ENCODE measurements at places on chromosomes 6 and 20. TPM values are rescaled to one million over a fixed set of nuclear protein-coding genes. Genes with fewer than 3 reads are reported as not detected.

Gene MYBL2
- total RNA-seq = 6.4 TPM

Gene SCRT2
- total RNA-seq = not detected

Gene CRISP1
- total RNA-seq = not detected

Gene ENPP3
- 0.31 TPM for total RNA-seq

Gene SALL4
- total RNA-seq = 0.18 TPM

Gene PABPC1L
- total RNA-seq = 5.3 TPM

Gene TPD52L1
- total RNA-seq = 39.8 TPM

Gene TGM6
- total RNA-seq = not detected

Gene LCA5
- 5.3 TPM for total RNA-seq

Gene KIF6
- 1.1 TPM for total RNA-seq

DNA sequence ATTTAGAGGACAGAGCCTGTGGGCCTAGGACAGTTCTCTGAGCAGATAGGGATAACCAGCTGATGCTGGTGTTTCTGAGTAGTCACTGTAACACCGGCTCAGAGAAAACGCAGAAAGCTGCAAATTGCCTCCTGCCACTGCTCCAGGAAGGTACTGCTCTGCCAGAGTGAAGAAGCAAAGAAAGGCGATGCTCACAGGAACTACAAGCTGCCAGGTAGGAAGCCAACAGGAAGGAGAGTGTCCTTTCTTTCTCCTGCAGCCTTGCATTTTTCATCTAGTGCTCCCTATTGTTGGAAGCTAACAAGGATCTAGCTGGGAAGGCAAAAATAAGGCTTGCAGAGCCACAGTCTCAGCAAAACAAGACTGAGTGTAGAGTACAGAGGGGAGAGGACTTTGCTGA, 70.7 kb upstream of the RAB32 start:
- DNase-seq = no peak

GRCh38 chr6:35008858-35009257, 119.8 kb downstream of the ANKS1A start:
- no peak for DNase-seq

GRCh38 chr6:148146717-148147462, 195.7 kb upstream of the SASH1 start:
- DNase-seq = no peak

DNA sequence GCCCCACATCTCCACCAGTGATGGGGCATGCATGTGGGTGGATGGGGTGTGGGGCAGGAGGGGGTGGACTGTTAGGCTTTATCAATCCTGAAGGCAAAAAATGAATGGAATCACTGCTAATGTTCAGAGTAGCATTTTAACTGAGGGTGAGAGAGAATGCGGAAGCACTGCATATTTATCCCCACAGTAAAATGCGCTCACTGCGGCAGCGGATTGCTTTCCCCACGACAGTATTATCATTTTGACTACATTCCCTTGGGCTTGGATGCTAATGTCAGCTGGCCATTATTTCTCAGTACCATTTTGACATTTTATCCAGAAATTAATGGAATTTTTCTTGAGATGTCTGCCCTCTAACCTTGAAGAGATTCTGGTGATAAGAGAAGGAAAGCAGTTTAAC, 13.4 kb downstream of the ALDH8A1 start:
- no peak for DNase-seq

- DNase-seq = peak; percentile 75
Measured at GRCh38 chr20:40286975-40287531, 402.0 kb downstream of the MAFB start.

GRCh38 chr20:53652859-53653517, 59.3 kb upstream of the ZNF217 start:
- DNase-seq = peak; percentile 42

DNA sequence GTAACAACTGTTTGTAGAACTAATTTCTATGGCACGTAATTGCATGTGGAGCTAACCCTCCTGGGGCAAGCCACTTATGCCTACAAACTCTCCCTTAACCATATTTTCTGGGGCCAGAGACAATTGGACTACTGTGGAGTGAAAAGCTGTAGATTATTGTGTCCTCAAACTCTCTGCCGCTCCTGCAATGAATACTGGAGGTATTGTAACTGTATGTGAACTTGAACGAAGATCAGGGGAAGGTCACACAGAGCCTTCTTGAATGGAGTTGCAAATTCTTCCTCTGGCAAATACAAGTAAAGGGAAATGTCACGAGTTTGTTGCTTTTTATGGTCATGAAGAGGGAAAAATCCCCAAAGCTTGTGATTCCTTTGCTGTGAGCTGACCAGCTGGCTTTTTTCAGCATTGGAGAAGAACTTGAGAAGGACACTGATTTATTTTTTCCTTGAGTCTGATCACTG, 18.2 kb downstream of the AKAP12 start:
- DNase-seq = peak; percentile 94

DNA sequence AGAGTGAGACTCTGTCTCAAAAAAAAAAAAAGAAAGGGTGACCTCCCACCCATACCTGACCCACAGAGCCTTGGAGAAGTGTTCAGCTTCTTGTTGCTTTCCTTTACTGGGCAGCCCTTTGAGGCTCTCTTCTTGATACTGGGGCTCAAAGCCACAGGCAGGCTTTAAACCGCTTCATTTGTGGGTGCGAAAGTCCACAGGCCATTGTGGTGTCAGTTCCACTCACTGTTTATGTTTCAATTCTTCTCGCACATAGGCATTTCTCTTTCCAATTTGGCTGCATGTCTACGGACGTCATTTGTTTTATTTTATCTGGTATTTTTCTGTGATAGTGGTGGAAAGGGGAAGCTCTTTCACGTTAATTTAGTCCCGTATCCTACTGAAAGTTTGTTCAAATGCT, 34.6 kb downstream of the PPARD start:
- no peak for DNase-seq

- DNase-seq = no peak
Measured at GRCh38 chr6:21935561-21936028, 342.0 kb downstream of the SOX4 start.

GRCh38 chr6:105209950-105210706, 30.3 kb upstream of the POPDC3 start:
- no peak for DNase-seq

DNA sequence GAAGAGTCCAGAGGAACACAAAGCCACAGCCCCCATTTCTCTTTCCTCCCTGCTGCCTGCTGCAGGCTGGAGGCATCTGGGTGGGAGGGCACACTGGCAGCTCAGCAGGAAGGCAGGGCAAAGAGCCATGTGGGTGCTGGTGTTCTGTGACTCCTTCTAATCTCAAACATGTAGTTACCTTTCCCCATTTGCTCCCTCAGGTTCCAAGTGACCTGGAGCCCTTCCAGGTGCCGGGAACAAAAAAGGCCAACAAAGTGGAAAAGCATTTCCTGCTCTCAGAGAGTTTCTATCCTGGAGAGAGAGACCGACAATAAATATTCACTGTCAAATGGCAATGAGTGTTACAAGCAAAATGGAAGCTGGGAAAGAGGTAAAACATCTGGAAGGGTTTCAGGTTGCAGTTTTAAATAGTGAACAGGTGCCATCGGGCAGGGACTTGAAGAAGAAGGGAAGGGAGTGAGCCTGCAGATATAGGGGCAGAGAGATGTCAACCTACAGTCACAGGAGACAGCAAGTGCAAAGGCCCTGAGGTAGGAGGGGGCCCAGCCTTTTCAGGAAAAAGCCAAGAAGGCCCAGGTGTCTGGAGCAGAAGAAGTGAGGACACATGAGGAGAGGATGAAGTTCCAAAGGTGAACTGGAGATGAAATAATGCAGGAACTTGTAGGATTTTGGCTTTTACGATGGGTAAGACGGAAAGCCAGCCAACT, 43.6 kb upstream of the IYD start:
- no peak for DNase-seq

- no peak for DNase-seq
Measured at GRCh38 chr6:131172222-131172621, 37.0 kb downstream of the AKAP7 start.

- DNase-seq = peak; percentile 24
Measured at GRCh38 chr6:74578339-74578738, 627.5 kb downstream of the COL12A1 start.

GRCh38 chr6:1784422-1784884, 174.7 kb downstream of the FOXC1 start:
- peak; percentile 69 for DNase-seq

DNA sequence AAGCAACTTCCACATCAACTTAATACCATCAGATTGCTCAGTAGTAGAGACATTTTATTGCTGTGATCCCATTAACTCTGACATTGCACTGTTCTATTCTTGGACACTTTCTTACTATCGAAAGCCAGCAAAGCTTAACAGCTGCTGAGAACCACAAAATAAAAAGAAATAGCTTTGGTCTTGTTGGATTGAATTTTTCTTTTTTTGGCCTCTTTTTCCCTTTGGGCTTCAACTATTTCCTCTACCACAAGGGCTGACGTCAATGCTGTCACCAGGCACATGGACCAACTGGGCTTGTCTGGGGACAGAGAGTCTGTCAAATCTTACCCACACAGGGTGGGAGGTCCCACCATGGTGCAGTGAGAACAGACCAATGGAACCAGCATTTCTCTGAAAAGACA, 63.4 kb upstream of the ENPP5 start:
- peak; percentile 77 for DNase-seq

DNA sequence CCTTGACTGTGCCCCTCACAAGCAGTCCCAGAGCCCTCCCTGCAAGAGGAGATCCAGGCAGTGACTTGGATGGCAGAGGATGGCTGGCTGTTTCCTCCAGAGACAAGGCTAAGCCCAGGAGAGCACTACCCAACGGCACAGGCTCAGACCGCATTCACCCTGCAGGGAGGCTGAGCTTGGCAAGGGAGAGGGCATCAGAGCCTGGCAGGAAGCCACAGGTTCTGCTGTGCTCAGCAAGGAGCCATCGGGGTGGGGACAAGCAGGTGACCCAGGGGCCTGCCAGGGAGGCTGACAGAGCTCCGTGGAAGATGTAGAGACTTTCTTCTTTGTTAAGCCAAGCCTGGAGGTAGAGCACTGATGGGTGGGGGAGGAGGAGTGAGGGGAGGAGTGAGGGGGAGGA, 159.2 kb upstream of the CST7 start:
- no peak for DNase-seq

DNA sequence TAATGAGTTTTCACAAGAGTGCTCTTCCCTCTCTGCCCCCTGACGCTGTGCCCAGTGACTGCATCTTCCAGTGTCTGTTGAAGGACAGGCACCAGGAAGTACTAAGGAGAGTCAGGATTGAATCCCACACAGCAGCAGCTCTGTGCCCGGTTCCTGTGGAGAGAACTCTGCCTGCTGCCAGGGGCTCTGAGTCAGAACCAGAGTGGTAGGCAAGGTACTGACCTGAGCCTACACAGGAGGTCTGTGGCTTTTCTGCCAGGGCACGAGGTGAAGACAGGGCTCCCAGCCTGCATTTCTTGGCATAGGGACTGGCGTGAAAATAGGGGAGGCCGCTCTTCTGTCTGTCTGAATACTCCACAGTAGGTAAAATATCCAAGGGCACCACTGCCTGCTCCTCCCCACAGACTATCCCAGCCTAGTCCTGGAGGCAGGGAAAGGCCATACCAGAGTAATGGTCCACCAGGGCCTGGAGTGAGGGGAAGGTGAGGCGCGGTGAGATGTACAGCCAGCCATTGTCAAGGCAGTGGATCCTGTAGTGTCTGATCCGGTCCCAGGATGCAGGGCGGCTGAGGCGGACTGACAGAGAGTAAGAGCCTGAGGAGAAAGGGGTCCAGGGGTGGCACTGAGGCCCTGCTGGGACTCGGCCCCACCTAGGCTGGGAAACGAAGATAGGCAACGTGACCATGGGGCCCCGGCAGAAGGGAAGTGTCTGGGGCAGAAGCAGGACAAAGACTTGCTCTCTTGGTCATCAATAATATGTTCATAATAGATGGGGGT, 9.4 kb downstream of the RAB5IF start:
- no peak for DNase-seq

DNA sequence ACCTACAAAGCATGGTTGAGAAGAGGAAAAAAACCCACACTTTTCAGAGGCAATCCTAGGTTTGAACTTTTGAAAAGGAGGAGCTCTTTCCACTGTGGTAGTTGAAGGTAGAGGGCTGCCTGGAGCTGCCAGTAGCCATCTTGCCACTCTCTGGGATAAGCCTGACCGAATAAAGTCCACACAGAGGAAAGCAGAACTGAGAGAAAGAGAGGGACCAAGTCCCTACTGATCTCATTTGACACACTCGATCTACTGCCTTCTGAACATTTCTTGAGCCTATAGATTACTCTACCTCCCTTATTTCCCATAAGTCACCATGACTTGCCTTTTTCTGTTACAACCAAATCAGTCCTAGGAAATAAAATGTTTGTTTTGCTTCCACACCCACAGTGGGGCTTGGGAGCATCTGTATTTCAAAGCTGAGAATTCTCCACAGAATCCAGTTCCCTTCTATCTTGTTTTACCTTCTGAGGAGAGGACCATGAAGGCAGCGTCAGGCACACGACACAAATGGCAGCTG, 147.0 kb upstream of the PTPRK start:
- no peak for DNase-seq

GRCh38 chr6:163352011-163352685, 62.4 kb upstream of the QKI start:
- no peak for DNase-seq

DNA sequence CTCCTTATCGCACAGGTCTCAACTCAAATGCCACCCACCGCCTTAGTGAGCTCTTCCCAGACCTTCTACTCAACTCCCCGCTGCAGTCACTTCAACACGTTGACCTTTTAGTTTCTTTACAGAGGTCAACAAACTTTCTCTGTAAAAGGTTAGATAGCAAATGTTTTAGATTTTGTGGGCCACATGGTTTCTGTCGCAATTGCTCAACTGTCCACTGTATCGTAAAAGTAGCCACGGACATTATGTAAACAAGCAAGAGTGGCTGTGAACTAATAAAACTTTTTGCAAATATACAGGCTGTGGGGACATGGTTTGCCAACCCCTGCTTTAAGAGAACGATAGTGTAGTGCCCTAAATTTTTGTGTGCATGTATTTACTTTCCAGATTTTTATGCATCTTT, 247.6 kb upstream of the TSHZ2 start:
- DNase-seq = no peak

GRCh38 chr6:102488729-102489128, 1095.2 kb downstream of the GRIK2 start:
- no peak for DNase-seq

DNA sequence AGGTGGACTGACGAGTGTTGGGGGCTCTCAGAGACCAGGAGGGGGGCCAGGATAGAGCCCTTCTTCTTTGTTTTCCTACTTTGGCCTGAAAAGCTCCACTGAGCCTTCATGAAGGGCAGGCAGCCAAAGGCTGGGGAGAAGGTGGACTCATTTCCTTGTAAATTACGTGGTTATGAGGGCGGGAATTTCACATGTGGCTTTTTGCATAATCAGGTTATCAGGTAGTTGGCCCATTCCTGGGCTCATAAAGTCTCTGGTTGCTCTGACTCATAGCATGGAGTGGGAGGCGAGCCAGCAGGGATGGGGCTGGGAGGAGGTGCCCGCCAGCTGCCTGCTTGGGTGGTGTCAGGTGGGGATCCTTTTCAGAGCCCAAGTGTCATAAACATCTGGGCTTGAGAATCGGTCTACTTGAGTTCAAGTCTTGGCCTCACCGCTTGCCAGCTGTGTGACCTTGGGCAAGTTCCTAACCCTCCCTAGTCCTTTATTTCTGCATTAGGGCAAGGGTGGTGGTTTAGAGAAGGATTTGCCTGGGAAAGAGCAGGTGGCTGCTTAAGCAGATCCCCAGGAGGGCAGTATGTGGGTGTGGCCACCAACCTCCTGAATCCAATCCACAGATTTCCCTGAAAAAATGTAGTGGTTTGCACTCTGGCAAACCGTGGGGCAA, 26.5 kb upstream of the RNF24 start:
- DNase-seq = peak; percentile 64
